Endothelial cell of umbilical vein (primary cell): ENCODE measurements at places on chromosomes 11 and 22. TPM values are rescaled to one million over a fixed set of nuclear protein-coding genes. Genes with fewer than 3 reads are reported as not detected.

OR52N4 gene
- not detected in 2 replicates for total RNA-seq

TMEM86A gene
- total RNA-seq, result 2.5 and 2.6 TPM in 2 replicates

APOL5 gene
- not detected in 2 replicates for total RNA-seq

THY1 gene
- 0.75 TPM in 1 of 2 replicates, not detected in the other for total RNA-seq

DBX1 gene
- not detected in 2 replicates for total RNA-seq

HTR3B gene
- not detected in 2 replicates for total RNA-seq

SHANK3 gene
- 137 and 158 TPM in 2 replicates for total RNA-seq

SCN3B gene
- 1.4 and 1.5 TPM in 2 replicates for total RNA-seq

OR8K5 gene
- total RNA-seq, result not detected in 2 replicates

HBG2 gene
- total RNA-seq, result not detected in 2 replicates
